ENCODE measurements at places on chromosomes 7 and 10. TPM values are rescaled to one million over a fixed set of nuclear protein-coding genes. Genes with fewer than 3 reads are reported as not detected.

Gene GIMAP5
- total RNA-seq = 89.3 TPM

GRCh38 chr10:123309731-123310130 is 155.5 kb downstream of the BUB3 start:
- DNase-seq = no peak
- no peaks in the 10 kb centered on the region for H3K27me3 ChIP-seq
- no peak overlapping the region for H3K4me3 ChIP-seq
- peak overlapping the region; percentile 45 for H3K27ac ChIP-seq

DNA sequence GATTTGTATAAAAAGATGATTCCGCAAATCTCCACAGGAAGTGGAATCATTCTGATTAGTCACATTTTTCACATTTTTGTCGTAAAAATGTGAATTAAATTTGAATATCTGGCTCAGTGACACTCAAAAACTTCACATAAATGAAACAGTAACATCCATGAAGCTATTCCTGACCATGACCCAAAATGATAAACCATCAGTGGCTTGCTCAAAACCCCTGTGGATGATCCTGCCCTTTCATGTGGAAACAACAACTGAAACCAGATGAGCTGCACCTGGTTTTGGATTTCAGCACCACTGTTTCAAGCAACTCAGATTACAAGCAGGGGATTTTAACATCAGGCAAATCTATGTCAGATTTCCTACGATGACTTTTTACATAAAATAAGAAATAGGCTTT is 80.3 kb downstream of the AMPH start:
- H3K4me3 ChIP-seq = no peak overlapping the region
- DNase-seq = no peak
- H3K4me1 ChIP-seq = no peaks in the 10 kb centered on the region

Gene TSPAN33
- total RNA-seq = 8.1 TPM

DNA sequence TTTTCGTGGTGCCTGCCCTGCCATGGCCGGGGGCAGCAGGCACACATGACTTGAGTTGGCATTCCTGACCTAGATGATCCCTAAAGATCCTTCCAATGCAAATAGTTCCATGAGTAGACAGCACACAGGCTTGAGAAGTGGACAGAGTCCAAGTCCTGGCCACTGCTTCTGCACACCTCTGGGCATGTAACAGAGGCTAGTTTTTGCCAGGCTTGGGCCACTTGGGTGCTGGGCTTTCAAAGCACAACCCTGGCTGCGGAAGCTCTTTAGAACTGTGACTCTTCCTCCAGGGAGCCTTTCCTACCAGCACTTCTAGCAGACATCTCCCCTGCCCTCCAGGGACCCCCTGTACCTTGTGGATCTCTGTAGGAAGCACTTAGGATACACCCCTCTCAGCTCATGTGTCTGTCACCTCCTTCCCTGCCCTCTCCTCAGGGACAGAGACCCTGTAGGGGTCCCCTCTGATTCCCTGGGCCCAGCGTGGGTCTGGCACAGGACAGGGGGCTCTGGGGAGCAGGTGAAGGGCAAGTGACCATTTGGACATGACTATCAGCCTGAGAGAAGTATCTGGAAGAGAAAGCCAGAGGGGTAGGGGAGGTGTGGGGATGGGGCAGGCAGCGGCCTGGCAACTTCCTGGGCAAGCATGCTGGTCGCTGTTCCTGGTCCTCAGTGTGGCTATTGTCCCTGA is 36.2 kb downstream of the ZCCHC24 start:
- no peaks in the 10 kb centered on the region for H3K36me3 ChIP-seq
- H3K4me1 ChIP-seq = peaks cover 65% of the 10 kb centered on the region
- no peak for DNase-seq
- peak overlapping the region; percentile 51 for H3K27ac ChIP-seq
- H3K4me3 ChIP-seq = no peak overlapping the region

DNA sequence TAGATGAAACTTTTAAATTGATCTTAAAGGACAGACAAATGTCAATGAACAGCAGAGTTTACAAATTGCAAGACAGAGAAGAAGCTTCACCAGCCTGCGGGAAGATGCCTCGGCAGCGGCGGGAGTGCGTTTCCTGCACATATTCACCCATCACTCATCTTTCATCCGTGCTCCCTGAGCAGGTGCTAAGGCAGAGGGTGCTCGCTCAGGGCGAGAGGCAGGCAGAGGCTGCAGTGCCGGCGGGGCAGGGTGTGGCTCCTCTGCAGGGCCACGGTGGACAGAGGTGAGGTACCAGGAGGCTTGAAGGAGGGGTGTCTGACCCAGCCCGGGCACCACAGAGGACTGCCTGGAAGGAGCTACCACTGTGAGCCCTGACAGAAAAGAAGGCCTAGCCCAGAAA is 155.2 kb upstream of the PPP2R2D start:
- no peak overlapping the region for H3K4me3 ChIP-seq
- no peaks in the 10 kb centered on the region for H3K4me1 ChIP-seq
- DNase-seq = no peak
- H3K27me3 ChIP-seq = no peaks in the 10 kb centered on the region
- no peak overlapping the region for H3K27ac ChIP-seq
- no peaks in the 10 kb centered on the region for H3K36me3 ChIP-seq

Gene EIF5AL1
- total RNA-seq = 0.21 TPM

- H3K4me3 ChIP-seq = peak within 1 kb of the TSS; percentile 61
- H3K4me1 ChIP-seq = peaks cover 2% of the 10 kb centered on the region
- no peaks in the 10 kb centered on the region for H3K27me3 ChIP-seq
- H3K36me3 ChIP-seq = no peaks in the 10 kb centered on the region
- DNase-seq = peak; percentile 94
- peak within 1 kb of the TSS; percentile 99 for H3K27ac ChIP-seq
Measured at GRCh38 chr10:99619851-99620710, at the start of gene SLC25A28. TSS of gene SLC25A28 (minus strand) at chr10:99620439. CDS start at chr10:99620335, 104 bp downstream.

- H3K4me1 ChIP-seq = no peaks in the 10 kb centered on the region
- H3K4me3 ChIP-seq = no peak overlapping the region
- H3K36me3 ChIP-seq = peaks cover 6% of the 10 kb centered on the region
- no peaks in the 10 kb centered on the region for H3K27me3 ChIP-seq
- no peak for DNase-seq
Measured at GRCh38 chr7:3995187-3995586, 686.9 kb upstream of the FOXK1 start.

Gene NRBF2
- 4.2 TPM for total RNA-seq

GRCh38 chr10:34731885-34732701 is 83.0 kb downstream of the PARD3 start:
- no peak overlapping the region for H3K27ac ChIP-seq
- no peak for DNase-seq
- H3K4me1 ChIP-seq = no peaks in the 10 kb centered on the region
- no peaks in the 10 kb centered on the region for H3K36me3 ChIP-seq

Gene PLEKHS1
- not detected for total RNA-seq

DNA sequence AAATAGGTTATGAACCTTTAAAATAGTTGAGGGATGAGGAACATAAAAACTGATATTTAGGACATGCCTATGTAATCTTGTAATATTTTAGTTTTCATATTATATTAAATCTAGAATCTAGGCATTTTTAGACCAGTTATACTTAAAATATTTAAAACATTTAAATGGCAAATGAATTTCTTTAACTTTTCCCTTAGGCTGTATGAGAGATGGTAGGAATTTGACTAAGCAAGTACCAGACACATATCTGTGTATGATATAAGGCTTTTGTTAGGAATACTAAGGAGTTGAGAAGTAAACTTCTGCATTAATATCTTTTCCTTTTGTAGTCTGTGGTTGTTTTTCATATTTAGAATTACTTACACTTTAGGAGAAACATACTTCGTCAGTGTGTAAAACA is 25.1 kb downstream of the SEPTIN7 start:
- no peak for DNase-seq
- peaks cover 3% of the 10 kb centered on the region for H3K36me3 ChIP-seq
- H3K4me1 ChIP-seq = peaks cover 10% of the 10 kb centered on the region
- H3K27me3 ChIP-seq = no peaks in the 10 kb centered on the region
- no peak overlapping the region for H3K4me3 ChIP-seq
- no peak overlapping the region for H3K27ac ChIP-seq

GRCh38 chr10:3647074-3647473 is 137.9 kb downstream of the KLF6 start:
- no peaks in the 10 kb centered on the region for H3K4me1 ChIP-seq
- H3K27me3 ChIP-seq = no peaks in the 10 kb centered on the region
- no peaks in the 10 kb centered on the region for H3K36me3 ChIP-seq
- DNase-seq = no peak
- no peak overlapping the region for H3K27ac ChIP-seq

GRCh38 chr10:43953672-43954071 is 305.0 kb upstream of the ZNF32 start:
- H3K27ac ChIP-seq = no peak overlapping the region
- H3K27me3 ChIP-seq = no peaks in the 10 kb centered on the region
- H3K4me3 ChIP-seq = no peak overlapping the region
- H3K4me1 ChIP-seq = no peaks in the 10 kb centered on the region
- DNase-seq = no peak

Gene WDR86
- 4.0 TPM for total RNA-seq

- H3K27me3 ChIP-seq = no peaks in the 10 kb centered on the region
- H3K4me1 ChIP-seq = no peaks in the 10 kb centered on the region
- no peak overlapping the region for H3K4me3 ChIP-seq
- no peaks in the 10 kb centered on the region for H3K36me3 ChIP-seq
Measured at GRCh38 chr7:38367301-38367890, 94.0 kb upstream of the TARP start.

Gene AEBP1
- 1,349 TPM for total RNA-seq

Gene LIPF
- 7.1 TPM for total RNA-seq

- no peak overlapping the region for H3K27ac ChIP-seq
- no peaks in the 10 kb centered on the region for H3K27me3 ChIP-seq
- no peak overlapping the region for H3K4me3 ChIP-seq
- H3K4me1 ChIP-seq = no peaks in the 10 kb centered on the region
- no peak for DNase-seq
Measured at GRCh38 chr7:30446266-30446665, 32.3 kb downstream of the NOD1 start.

- no peak overlapping the region for H3K27ac ChIP-seq
- no peaks in the 10 kb centered on the region for H3K4me1 ChIP-seq
- no peak overlapping the region for H3K4me3 ChIP-seq
- H3K36me3 ChIP-seq = no peaks in the 10 kb centered on the region
- DNase-seq = no peak
Measured at GRCh38 chr7:131961054-131961680, 404.7 kb upstream of the PODXL start.
